ENCODE measurements at places on chromosomes 3 and 15.
A peak's percentile ranks its signal among the peaks of the same experiment; 100 is the strongest.

DNA sequence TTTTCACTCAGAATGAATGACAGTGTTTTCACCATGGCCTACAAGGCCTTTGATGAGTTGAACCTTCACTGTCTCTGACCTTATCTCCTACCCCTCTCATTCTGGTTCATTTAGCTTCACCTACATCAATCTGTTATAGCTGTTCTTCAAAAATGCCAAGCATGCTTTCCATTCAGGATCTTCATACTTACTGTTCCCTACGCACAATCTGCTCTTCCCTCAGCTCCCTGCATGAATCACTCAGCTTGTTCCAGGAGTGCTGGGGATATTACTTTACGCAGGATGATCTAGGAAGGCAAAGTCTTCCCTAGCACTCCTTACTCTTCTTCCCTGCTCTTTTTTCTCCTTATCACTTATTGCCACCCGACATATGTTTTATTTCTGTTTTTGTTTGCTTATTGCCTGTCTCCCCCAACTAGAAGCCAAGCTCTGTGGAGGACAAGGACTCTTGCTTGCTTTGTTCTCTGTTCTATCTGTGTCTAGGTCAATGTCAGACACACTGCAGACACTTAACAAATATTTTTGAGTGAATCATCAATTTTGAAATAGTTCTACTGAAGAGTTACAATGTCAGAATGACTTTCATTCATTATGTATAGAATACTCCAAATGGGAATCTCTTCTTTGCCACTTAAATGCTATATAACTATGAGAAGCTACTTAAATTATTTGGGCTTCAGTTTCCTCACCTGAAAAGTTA, 238.3 kb upstream of the FEZF2 start:
- no peak for DNase-seq

DNA sequence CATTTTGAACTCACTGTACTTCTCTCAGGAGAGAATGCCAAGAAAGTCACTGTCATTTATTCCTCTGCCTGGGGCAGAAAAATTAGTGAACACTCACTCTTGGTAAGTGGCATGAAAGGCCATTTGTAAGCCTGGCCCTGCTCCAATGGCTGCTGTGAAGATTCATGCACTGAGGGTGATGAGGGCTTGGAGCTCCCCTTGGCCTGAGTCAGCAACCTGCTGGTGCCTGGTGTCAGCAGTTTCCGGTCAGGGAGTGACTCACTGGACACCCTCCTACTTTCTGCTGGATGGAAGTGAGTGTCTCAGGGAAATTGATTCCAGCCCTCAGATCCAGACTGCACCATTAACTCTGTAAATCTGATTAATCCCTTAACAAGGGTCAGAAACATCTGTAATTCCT, 37.6 kb downstream of the TRA2B start:
- peak; percentile 93 for DNase-seq

GRCh38 chr15:84878504-84878903, 6.0 kb upstream of the SLC28A1 start:
- peak; percentile 36 for DNase-seq

GRCh38 chr15:92011611-92012367, 158.3 kb downstream of the SLCO3A1 start:
- no peak for DNase-seq

DNA sequence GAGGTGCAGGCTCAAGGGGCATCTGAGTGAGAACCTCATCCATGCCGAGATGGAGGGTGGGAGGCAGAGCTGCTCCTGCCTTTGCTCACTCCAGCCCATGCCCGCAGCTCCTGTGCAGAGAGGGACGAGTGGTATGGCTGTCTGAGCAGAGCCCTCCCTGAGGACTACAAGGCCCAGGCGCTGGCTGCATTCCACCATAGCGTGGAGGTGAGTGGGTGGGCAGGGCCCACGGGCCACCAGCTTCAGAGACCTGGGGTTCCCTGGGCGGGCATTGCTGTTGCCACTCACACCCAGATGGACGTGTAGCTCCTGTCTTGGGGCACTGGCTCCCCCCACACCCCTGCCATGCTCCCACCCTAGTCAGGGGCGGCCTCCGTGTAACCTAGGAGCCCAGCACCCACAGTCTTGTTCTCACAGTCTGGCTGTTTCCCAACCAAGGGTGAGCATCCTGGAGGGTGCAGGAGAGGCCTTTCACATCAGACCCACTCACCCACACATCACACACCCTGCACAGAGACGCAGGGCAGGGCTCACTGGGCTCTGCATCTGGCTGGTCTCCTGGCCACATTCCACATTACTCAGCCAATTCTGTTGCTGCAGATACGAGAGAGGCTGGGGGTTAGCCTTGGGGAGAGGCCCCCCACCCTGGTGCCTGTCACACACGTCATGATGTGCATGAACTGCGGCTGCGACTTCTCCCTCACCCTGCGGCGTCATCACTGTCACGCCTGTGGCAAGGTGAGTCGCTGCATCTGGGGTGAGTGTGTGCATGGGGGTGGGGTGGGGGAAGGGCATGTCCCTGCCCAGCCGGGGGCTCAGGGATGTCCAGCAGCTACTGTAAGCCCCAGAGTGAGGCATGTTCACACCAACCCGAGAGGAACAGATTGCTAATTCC, 25.3 kb upstream of the NR2C2 start:
- no peak for DNase-seq

GRCh38 chr3:149844091-149844490, 31.1 kb downstream of the RNF13 start:
- DNase-seq = no peak

DNA sequence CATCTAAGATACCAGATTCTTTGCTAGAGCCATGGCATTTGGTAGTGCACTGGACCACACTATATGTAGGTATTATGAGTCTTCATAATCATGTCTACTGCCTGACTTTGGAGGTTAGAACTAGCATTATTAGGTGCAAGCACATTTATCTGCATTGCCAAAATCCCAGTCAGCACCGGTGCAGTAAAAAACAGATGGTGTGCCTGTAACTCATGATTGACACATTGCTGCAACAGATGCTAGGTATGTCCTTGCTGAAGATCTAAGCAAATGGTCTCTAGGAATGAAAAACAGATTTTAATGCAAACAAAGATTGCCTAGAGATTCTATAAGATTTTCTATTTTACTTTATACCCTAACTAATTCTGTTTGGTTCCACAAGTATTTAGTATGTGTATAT, 47.7 kb downstream of the MYO5A start:
- no peak for DNase-seq

GRCh38 chr15:72156928-72157327, 38.7 kb downstream of the SENP8 start:
- DNase-seq = no peak

DNA sequence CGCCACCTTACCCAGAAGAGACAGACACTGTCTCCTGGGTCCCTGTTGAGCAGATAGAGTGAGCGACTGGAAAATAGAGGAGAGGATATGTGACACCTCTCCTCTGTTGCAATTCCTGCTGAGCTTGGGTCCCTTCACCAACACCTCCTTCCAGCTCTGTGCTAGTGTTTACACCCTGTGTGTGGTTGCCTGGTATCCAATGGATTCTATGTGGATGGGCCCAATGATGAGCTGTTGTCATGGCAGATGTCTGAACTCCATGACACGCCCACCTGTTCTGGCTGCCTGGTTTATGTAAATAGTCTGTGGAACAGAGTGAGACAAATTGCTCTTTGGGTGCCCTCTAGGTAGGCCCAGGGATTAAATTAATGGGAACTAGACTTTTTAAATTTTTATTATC, 23.7 kb downstream of the RBM5 start:
- no peak for DNase-seq

GRCh38 chr3:164377466-164377865, 700.8 kb downstream of the SI start:
- DNase-seq = no peak

GRCh38 chr3:126394977-126395321, 240 bp downstream of the CFAP100 start:
- no peak for DNase-seq

GRCh38 chr15:57534281-57534680, 57.4 kb upstream of the MYZAP start:
- DNase-seq = no peak

GRCh38 chr3:128196647-128197046, 43.4 kb downstream of the EEFSEC start:
- no peak for DNase-seq

DNA sequence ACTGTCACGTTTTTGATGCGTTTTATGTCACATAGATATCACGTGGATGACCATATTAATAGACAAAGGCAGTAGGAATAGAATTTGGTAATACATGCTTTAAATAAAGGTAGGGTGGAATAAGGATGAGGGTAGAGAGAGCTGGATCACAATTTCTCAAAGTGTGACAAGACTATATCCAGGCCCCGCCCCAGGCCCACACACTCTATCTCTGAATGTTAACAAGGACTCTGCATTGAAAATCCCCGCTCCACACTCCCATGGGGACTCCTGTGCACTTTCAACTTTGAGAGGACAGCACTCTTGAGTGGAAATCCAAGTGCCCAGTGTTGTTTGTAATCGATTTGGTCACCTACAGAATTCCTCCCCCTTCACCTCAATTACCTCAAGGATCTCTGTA, 31.4 kb downstream of the ETV5 start:
- DNase-seq = no peak

GRCh38 chr3:32888739-32889138, 62.7 kb upstream of the CCR4 start:
- DNase-seq = no peak

- peak; percentile 25 for DNase-seq
Measured at GRCh38 chr3:171542976-171543375, 82.8 kb upstream of the TNIK start.

- no peak for DNase-seq
Measured at GRCh38 chr3:183161552-183162336, 790 bp downstream of the LAMP3 start.

DNA sequence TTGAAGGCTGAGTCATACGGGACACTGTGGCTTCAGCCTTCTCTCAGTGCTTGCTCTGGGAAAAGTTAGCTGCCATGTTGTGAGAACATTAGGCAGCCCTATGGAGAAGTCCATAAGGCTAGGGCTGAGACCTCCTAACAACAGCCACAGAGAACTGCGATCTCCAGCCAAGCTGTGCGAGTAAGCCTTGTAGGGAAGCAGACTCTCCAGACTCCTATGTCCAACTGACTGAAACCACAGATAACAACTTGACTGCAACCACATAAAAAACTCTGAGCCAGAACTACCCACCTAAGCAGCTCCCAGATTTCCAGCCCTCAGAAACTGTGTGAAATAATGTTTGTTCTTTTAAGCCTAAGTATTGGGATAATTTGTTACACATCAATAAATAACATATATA, 40.7 kb downstream of the DENND6A start:
- no peak for DNase-seq

DNA sequence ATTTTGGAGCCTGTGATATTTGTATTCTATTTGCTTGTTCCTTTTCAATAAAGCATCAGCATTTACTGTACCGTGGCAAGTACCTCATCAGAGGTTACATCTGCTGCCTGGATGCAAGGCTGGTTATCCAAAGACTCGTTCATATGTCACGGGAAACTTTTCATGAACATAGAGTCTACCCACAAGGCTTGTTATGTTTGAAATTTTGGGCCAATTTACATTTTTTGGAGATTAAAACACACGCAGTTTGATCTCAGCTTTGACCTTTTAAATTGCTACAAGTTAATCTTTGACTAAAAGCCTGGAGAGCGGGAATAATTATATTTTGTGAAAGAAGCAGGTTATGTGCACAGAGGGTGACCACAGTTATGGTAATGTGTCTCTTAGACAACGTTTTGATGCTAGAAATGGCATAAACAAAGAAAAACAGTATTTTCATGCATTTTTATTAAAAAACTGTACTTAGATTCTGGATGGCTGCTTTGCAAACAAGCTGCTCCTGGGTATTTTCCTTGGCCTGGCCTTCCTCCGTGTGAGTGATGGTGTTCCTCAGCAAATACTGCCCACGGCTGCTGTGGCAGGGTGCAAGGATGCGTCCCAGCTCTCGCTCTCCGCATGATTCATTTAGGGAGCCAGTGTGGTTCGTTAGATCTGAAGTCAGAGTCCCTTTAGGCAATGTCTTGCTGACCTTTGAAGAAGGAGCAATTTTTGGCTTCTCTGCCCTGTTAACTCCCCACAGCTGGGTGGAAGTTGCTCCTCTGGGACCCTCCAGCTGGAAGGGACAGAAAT, 27.1 kb downstream of the CHST2 start:
- no peak for DNase-seq

DNA sequence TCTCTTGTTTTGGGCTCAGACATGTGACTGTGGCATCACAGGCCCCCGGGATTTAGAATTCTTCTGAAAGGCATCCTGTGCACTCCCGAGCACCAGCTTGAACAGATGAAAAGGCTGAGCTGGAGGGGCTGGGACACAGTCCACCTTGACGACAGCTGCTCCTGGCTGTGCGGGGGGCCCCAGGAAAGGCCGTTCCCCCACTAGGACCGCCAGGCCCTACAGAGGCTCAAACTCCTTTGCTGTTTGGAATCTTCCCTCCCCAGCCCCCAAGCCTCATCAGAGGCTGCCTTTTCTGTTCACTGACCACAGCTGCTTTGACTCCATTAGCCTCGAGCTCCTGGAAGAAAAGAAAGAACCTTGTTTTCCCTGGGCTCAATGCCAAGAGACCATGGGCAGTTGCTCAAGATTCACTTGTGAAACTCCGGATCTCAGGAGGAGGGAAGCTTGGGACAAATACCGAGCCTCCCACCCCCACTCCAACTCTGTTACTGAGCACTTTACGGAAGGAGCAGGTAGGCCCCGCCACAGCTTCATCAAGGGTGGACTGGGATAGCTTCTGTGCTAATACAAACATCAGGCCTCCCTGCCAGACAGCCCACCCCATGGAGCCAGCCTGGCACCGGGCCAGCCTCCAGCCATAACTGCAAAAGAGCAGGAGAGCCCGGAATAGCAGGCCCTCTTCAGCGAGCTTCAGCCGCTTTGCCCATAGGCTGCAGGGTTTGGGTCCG, 15.7 kb downstream of the CIDEC start:
- DNase-seq = no peak

DNA sequence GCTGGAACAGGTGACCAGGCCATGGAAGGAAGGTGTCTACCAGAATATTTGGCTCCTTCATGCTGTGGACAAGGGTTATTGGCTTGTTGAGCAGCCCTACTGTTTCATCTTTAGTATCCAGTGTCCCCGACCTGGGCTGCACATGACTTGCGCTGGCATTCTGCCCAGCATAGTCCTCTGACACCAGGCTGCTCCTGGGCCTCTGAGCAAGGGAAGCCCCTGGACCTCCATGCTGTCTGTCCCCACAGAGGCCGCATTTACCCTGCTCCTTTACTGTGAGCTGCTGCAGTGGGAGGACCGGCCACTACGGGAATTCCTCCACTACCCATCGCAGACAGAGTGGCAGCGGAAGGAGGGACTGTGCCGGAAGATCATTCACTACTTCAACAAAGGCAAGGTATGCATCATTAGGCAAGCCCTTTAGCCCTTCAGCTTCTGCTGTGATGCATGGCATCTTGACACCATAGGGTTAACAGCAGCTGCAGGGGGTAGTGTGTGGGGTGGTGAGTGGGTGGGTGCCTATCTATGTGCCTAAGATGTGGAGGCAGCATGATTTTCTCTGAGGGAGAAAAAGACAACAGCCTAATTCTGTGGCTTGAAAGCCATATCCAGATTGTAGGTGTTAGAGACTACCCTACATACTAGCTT, 44.0 kb upstream of the MANF start:
- DNase-seq = peak; percentile 15

All from kidney capillary endothelial cell (primary cell).